Ascending aorta (tissue), 2 donors: ENCODE measurements at places on chromosomes 4 and X.

- DNase-seq: no peak
Measured at GRCh38 chr4:7217474-7218321, 25.4 kb downstream of the SORCS2 start.

DNA sequence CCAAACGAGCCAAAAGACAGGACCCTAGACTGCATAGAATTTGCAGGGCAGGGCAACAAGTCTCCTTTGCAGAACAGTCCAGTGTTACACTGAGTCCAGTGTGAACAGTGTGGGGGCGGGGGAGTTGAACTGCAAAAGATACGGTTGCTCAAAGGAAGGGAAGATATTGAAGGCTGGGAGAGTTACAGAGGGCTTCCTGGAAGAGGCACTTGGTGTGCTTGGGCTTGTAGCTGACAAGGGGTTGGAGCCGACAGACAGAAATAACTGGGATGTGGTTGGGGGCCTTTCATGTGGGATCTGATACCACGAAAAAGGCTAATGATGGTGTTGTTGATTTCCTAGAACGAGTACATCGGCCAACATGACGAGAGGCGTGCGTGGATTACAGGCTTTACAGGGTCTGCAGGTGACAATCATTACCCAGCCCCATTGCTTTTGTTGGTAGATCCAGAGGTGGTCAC is 6.1 kb downstream of the XPNPEP2 start:
- DNase-seq: no peak

DNA sequence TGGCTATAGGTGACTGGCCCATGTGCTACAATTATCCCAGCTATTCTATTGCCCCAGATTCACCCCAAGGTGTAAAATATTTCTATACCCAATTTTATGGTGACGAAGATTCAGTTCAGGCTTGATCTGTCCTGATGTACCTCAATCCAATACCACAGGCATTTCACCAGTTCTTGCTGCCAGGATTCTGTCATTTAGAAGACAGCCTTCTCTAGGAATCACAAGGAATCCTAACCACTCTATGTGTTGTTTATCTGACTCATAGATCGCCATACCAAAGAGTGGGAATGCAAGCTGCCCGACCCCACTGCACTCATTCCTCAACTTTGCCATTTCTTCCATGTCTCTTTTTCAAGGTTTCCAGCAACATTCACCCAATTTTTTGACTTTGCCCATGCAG is 355.0 kb upstream of the EMCN start:
- no peak for DNase-seq

- no peak for DNase-seq
Measured at GRCh38 chrX:50747471-50747900, 66.5 kb downstream of the SHROOM4 start.

GRCh38 chr4:184979461-184980124 is 38.7 kb upstream of the HELT start:
- DNase-seq: no peak
